ENCODE measurements at places on chromosomes 5 and 9.

DNA sequence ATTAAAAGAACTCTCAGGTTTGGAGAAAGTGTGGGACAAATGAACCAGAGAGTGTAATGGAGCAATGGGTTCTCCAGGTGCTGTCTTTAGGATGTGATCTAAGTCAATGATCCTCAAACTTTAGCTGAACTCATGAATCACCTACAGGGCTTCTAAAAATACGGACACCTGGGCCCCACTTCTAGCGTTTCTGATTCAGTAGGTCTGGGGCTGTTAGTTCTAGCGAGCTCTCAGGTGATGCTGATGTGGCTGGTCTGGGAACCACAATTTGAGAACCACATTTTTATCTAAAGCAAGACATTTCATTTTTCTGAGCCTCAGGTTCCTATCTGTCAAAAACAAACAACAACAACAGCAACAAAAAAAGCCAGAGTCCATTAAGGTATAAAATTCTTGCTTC, 35.1 kb upstream of the PCA3 start:
- DNase-seq = no peak

DNA sequence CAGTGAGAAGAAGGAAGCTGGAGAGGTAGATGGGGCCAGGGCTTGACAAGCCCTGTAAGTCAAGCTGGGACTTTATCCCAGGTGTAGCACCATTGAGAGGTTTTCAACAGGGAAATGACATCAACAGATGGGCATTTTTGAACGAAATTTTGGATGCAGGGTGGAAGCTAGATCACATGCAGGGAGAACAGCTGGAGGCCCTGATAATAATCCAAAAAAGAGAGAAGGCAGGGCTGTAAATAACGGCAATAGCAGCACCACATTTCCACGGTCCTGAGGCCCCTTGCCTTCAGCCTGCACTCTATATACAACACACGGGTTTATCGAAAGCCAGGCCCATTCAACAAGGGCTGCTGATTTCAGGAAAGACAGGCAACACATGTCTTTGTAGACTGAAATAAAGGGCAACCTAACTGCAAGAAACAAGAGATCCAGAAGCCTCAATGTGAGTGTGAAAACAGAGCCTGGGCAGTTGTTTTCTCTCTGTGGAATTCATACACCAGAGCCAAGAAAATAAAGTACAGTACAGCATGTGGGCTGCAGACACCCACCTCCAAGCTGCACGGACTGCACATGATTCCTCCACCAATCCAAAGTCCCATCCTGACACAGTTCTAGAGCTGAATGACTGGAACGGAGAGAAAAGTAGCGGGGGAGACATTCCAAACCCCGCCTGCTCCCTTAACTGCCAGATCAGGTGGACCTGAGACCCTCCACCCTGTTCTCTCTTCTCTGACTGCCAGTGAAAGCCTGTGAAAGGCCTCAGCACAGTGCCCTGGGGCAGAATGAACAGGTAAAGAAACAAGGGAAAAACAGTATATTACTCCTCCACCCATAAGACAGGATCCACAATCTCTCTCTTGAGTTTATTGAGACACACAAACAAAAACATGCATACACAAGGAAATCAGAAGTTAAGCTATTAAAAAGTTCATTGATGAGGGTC, 36.3 kb downstream of the KLHL3 start:
- DNase-seq = no peak

DNA sequence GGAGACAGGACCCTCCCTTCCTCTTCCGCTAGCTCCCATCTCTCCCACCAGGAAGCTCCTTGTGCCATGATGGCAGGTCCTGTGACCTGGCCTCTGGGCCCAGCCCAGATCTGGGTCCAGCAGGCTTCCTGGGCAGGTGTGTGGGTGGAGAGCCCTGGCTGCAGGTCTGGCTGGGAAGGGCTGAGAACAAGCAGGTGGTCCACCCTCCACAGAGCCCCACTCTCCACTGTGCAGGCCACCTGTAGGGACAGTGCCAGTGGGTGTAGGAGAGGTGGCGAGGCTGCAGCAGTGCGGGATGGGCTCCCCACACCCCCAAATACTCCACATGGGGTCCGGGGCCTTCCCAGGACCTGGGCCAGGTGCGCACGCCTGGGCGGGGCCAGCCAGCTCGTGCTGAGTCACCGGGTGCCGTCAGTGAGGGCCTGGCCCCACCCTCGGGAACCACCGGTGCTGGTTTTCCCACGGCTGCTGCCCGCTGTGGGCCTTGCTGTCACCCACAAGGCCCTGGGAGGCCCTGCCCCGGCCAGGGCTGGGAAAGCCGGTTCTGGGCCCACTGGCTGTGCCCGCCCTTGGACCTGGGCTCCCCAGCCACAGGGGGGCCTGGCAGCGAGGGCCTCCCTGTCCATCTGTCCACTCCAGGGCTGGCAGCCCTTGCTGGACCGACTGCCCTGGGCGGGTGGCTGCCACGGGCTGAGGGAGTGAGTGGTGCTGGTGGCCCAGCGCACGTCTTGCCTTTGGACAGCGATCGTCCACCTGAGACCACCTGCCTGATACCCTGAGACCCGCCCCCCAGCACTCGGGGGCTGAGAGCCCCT, 9.3 kb upstream of the NRARP start:
- no peak for DNase-seq

DNA sequence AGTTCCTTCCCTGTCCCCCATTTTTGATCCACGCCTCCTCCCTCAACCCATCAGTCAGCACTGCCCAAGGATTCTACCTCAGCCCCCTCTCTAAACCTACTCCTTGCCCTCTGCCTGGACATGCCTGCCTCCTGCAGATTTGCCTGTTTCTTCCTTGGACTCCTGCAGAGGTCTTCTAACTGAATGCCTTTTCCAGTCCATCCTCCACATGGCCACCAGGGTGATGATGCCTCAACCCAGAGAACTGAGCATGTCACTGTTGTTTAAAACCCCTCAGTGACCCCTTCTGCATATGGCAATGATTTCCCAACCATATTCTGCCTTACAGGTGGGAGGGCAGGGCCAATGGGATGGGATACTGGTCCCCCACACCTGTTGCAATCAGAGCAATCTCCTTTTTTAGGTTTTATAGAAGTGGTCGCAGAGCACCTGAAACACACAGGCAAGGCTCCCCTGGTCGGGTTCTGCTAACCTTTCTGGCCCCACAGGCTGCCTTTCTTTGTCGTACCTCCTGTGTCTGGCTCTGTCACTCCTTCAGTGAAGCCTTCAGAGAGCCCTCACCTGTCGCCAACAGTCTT, 9.3 kb downstream of the PHYKPL start:
- DNase-seq = no peak

- peak; percentile 63 for DNase-seq
Measured at GRCh38 chr9:137114613-137115393, at the start of gene DPP7. DPP7 (minus strand) TSS chr9:137114733; CDS start chr9:137114713, 20 bp downstream.

DNA sequence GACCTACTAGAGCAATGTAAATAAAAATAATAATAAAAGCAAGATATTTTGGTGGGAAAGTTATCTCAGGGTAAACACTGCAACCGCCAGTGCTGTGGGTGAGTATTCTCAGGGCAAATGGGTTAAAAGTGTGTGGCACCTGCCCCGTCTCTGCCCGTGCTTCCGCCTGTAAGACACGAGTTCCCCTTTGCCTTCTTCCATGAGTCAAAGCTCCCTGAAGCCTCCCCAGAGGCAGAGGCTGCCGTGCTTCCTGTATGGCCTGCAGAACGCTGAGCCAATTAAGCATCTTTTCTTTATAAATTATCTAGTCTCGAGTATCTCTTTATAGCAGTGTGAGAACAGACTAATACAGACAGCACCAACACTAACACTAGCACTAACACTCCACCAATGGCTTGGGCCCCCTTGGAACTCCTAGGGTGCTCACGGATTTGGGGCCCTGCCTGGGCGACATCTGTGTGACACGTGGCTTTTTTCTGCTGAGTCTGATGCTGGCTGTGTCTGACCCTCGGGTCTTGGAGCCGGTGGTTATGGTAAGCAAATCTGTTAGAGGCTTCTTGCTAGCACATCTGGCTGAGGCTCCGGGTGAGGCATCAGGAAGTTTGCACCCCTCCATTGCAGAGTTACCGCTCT, 10.6 kb downstream of the PLEKHG4B start:
- no peak for DNase-seq

DNA sequence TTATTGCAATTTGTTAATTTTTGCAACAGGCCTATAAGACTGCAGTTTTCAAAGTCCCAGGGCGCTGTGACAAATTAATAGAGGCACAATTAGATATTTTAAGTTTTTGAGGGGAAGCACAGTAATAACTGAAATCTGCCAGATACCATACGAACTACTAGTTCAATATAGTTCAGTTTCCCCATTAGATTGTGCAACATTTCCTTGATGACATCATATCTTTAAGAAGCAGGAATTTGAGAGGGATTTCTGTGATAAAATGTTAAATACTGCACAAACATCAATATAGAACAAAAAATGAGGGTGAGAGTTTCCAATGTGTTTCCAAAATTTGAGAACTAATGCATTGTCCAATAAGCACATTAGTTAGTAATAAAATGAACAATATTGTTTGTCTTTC, 56.7 kb upstream of the GRIN3A start:
- no peak for DNase-seq

DNA sequence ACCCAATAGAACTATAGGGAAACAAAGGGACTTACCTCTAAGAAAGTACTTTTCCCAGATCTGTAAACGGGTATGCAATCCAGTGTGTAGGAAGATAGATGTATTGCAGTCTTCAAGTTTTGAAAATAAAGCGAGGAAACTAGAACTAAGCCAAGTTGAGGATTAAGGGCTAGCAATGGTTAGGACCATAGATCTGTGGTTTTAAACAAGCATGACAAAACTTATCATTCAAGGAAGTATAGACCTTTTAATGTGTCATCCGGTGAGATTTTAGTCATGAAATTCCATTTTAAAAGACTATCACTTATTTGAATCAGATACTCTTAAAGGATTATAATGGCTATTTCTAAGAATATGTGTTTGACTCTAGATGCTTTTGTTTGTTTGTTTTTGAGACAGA, 20.5 kb downstream of the CD274 start:
- no peak for DNase-seq

DNA sequence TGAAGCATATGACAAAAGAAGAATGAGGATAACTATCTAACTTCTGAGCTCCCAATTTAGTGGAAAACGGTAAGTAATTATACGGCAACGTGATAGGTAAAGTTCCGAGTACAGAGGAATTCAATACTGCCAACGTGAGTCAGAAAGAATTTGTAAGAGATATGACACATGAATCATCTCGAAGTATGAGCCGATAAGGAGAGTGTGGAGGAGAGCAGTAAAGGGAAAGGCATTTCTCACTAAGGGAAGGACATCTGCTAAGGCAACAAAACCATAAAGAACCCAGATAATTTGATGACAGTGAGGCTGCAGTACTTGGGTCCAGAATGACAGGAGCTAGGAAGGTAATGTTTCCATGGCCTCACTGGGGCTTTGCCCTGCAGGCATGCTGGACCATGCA, 11.0 kb downstream of the MPDZ start:
- no peak for DNase-seq
